ENCODE measurements at places on chromosomes 16 and 17. TPM values are rescaled to one million over a fixed set of nuclear protein-coding genes. Genes with fewer than 3 reads are reported as not detected.
A peak's percentile ranks its signal among the peaks of the same experiment; 100 is the strongest.

DNA sequence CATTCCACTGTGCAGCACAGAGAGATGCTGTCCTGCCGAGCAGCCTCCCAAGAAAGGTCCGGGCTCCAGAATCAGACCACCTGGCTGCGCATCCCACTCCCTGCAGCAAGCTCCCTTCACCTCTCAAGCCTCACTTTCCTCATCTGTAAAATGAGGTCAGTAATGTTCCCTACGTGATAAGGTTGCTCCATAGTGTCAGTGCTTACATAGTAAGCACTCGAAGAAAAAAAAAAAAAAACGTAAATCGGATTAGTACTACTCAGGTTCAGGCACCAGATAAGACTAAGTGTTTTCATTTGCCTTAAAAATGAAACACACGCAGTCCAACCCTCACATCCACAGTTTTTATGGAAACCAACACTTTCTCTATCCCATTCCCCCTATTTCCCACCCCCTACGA, 76.7 kb downstream of the CCT6B start:
- H3K27ac ChIP-seq, result no peak overlapping the region
- DNase-seq, result no peak
- no peaks in the 10 kb centered on the region for H3K4me1 ChIP-seq
- H3K27me3 ChIP-seq, result peaks cover 25% of the 10 kb centered on the region
- H3K36me3 ChIP-seq, result no peaks in the 10 kb centered on the region

The SPNS3 gene
- 1.1 TPM for total RNA-seq

GRCh38 chr17:39116224-39116623, 35.2 kb downstream of the PLXDC1 start:
- DNase-seq, result no peak
- H3K4me1 ChIP-seq, result no peaks in the 10 kb centered on the region
- H3K36me3 ChIP-seq, result no peaks in the 10 kb centered on the region
- H3K27me3 ChIP-seq, result peaks cover 1% of the 10 kb centered on the region
- H3K27ac ChIP-seq, result no peak overlapping the region

GRCh38 chr17:73118139-73118538, 25.7 kb upstream of the SLC39A11 start:
- H3K36me3 ChIP-seq, result no peaks in the 10 kb centered on the region
- no peak for DNase-seq
- H3K4me1 ChIP-seq, result no peaks in the 10 kb centered on the region
- H3K27ac ChIP-seq, result no peak overlapping the region

DNA sequence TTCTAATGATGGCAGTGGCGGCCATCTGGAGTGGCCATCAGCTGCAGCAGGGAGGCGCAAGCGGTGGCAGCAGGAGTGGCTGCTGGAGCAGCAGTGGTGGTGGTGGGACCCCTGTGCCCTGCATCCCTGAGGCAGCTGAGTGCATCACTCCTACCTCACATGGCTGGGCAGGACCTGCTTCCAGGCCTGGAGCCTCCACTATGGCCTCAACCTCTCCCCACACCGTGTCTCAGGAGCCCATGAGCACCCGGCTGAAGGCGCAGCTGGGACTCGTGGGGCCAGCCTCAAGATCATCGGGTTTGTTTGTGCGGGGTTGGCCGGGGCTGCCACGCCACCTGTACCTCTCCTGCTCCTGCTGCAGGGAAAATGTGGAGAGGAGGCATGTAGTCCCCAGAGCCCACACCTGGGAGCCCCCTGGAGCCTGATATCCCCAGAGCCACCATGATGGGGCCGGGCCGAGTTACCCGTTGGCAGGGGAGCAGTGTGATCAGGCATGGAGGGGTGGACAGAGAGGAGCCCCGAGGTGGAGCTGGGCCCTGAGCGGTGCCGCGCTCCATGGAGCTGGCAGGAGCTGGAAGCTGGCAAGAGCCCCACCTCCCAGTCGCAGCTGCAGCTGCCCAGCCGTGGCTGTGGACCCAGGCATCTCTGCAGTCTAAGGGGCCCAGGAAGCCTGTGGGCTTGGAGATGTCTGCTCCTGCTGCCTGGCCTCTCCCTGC, 16.7 kb downstream of the RHOT1 start:
- H3K4me3 ChIP-seq, result no peak overlapping the region
- no peak for DNase-seq
- no peaks in the 10 kb centered on the region for H3K4me1 ChIP-seq
- H3K27me3 ChIP-seq, result no peaks in the 10 kb centered on the region
- peaks cover 13% of the 10 kb centered on the region for H3K36me3 ChIP-seq

The PPP1R1B gene
- total RNA-seq, result not detected

DNA sequence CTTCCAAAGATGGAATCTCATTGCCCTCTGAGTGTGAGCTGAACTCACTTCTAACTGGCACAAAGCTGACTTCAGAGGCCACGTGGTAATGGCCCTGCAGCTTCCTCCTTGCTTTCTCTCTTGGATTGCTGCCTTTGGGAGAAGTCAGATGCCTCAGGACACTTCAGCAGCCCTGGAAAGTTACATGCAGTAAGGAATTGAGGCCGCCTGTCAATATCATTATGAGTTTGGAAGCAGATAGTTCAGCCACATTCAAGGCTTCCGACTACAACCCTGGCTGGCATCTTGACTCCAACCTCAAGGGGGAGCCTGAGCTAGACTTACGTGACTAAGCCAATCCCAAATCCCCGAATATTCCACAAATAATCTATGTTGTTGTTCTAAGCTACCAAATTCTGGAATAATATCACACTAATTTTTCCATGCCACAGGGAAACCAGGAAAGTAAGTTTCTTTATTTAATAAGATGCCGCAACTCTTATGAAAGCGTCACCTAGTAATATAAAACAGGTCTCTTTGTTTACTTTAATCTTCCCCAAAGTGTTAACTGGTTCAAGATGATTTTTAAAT, 13.6 kb downstream of the CEP20 start:
- H3K27ac ChIP-seq, result no peak overlapping the region
- DNase-seq, result no peak
- H3K4me1 ChIP-seq, result peaks cover 15% of the 10 kb centered on the region

- no peaks in the 10 kb centered on the region for H3K27me3 ChIP-seq
- H3K36me3 ChIP-seq, result no peaks in the 10 kb centered on the region
- peaks cover 57% of the 10 kb centered on the region for H3K4me1 ChIP-seq
- no peak overlapping the region for H3K4me3 ChIP-seq
- DNase-seq, result no peak
Measured at GRCh38 chr16:8951447-8952280, 12.0 kb downstream of the USP7 start.

GRCh38 chr16:67537270-67537635, 8.6 kb downstream of the RIPOR1 start:
- DNase-seq, result peak; percentile 52
- peaks cover 9% of the 10 kb centered on the region for H3K36me3 ChIP-seq
- peak overlapping the region; percentile 49 for H3K27ac ChIP-seq
- H3K4me3 ChIP-seq, result peak overlapping the region; percentile 83
- peaks cover 36% of the 10 kb centered on the region for H3K4me1 ChIP-seq

GRCh38 chr16:82150549-82150948, 19.5 kb downstream of the MPHOSPH6 start:
- peaks cover 39% of the 10 kb centered on the region for H3K36me3 ChIP-seq
- no peaks in the 10 kb centered on the region for H3K4me1 ChIP-seq
- H3K27ac ChIP-seq, result no peak overlapping the region
- H3K27me3 ChIP-seq, result no peaks in the 10 kb centered on the region
- DNase-seq, result no peak

DNA sequence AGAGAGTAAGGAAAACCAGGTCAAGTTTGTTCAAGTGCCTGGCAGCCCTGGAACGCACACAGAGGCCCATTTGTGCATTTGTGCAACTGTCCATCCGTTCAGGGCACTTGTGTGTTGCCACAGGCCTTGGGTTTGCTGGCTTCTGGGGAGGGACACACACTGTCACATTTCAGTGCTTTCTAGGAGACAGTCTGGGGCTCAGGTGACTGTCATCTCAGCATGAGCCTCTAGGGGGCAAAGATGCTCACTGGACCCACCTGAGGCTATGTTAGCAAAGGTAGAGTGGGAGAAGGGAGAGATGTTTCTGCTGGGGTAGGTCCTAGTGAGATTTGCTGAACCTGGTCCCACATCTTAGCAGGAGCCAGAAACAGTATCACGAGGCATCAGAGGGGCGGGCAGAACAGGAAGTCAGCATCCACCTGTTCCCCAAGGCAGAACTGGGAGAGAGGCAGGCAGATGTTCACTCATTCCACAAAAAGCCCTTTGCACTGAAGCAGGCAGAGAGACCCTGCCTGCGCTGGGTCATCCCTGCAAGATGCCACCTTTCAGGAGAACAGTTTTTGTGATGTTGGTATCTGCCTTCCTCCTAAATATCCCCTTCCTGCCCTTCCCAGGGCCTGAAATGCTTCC, 48.5 kb downstream of the RAI1 start:
- H3K27me3 ChIP-seq, result peaks cover 5% of the 10 kb centered on the region
- peaks cover 2% of the 10 kb centered on the region for H3K36me3 ChIP-seq
- H3K4me1 ChIP-seq, result peaks cover 16% of the 10 kb centered on the region
- H3K27ac ChIP-seq, result no peak overlapping the region
- no peak overlapping the region for H3K4me3 ChIP-seq
- DNase-seq, result peak; percentile 41

The ALDH3A1 gene
- total RNA-seq, result not detected

The CLEC10A gene
- not detected for total RNA-seq

DNA sequence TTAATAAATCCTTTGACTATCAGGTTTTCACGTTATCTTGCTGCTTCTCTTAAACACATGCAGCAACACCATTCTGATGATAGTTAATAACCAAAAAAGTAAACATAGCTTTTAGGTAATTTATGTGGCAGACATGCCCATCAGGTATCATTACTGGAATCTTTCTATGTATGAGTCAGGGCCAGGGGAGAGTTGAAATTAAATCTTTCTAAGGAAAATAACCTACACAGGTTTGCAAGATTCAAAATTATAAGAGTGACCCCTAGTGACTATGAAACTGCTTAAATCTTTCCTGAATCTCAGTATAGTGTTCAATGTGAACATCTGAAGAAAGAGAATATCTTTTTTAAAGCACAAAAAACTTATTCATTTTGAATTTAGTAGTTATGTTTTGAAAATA, 666.6 kb downstream of the CDH11 start:
- no peak overlapping the region for H3K27ac ChIP-seq
- H3K4me3 ChIP-seq, result no peak overlapping the region
- no peaks in the 10 kb centered on the region for H3K36me3 ChIP-seq
- H3K27me3 ChIP-seq, result no peaks in the 10 kb centered on the region
- DNase-seq, result no peak

GRCh38 chr16:86427433-86427851, 82.9 kb upstream of the FOXF1 start:
- H3K4me1 ChIP-seq, result no peaks in the 10 kb centered on the region
- H3K4me3 ChIP-seq, result no peak overlapping the region
- no peaks in the 10 kb centered on the region for H3K27me3 ChIP-seq
- no peaks in the 10 kb centered on the region for H3K36me3 ChIP-seq

DNA sequence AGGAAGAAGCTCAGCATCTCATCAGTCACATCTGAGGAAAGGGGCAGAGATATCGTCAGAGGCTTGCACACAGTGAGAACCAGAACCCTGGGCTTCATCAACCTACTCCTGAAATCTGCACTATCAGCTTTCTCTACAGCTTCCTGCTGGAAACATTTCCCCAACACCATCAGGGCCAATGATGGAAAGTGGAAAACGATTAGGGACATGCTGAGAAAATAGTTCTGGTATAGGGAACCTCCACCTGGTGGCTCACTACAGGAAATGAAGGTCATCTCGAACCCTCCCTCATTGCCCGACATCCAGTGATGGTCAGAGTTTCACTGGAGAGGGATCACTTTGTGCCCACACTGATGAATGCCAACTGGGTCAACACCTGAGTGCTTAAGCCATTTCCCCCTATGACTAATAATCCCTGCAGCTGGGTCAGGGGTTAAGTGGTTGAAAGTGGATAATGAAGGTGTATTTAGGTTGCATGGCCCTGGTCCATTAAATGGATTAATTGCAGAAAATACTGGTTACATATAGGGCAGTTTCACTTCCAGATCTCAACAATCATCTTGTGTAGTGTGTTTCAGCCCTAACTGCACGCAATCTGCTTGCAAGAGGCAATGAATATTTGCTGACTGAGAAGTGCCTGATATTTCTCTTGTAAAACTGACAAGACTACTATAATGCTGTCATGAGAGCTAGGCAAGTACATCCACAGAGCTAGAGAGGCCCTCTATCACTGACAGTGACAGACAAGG, 43.1 kb upstream of the GSG1L start:
- peaks cover 15% of the 10 kb centered on the region for H3K4me1 ChIP-seq
- no peak overlapping the region for H3K4me3 ChIP-seq
- DNase-seq, result no peak
- H3K36me3 ChIP-seq, result peaks cover 67% of the 10 kb centered on the region

- H3K27me3 ChIP-seq, result no peaks in the 10 kb centered on the region
- peak overlapping the region; percentile 86 for H3K27ac ChIP-seq
- H3K4me1 ChIP-seq, result peaks cover 36% of the 10 kb centered on the region
- DNase-seq, result peak; percentile 57
- peaks cover 26% of the 10 kb centered on the region for H3K36me3 ChIP-seq
- H3K4me3 ChIP-seq, result peak overlapping the region; percentile 100
Measured at GRCh38 chr16:24539850-24540601, 660 bp downstream of the RBBP6 start.

DNA sequence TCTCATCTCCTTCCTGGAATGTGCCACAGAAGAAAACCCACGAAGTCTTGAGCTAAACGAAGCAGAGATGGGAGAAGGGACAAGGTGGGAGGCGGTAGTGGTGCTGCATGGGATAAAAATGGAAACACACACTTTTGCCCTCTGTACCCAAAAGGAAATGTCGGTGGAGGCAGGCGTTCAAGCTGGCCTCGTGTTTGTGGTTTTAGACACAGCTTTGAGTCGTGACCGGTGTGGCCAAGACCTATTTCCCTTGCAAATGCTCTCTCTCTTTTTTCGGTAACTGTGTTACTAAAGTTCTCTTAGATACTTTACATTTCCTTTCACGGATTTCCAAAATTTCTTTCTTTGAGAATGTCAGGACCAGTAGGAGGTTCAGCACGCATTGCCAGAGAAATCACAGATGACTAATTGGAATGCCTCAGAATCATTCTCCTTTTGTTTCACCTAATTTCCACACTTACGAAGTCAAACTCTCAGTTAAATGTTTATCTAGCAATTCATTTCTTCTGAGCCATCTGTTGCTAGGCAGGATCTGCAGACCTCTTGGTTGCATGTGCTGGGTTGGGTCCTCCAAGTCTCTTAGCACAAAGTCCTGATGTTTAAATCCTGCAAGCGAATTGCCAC, 412.3 kb downstream of the MAF start:
- no peaks in the 10 kb centered on the region for H3K36me3 ChIP-seq
- H3K4me1 ChIP-seq, result no peaks in the 10 kb centered on the region

DNA sequence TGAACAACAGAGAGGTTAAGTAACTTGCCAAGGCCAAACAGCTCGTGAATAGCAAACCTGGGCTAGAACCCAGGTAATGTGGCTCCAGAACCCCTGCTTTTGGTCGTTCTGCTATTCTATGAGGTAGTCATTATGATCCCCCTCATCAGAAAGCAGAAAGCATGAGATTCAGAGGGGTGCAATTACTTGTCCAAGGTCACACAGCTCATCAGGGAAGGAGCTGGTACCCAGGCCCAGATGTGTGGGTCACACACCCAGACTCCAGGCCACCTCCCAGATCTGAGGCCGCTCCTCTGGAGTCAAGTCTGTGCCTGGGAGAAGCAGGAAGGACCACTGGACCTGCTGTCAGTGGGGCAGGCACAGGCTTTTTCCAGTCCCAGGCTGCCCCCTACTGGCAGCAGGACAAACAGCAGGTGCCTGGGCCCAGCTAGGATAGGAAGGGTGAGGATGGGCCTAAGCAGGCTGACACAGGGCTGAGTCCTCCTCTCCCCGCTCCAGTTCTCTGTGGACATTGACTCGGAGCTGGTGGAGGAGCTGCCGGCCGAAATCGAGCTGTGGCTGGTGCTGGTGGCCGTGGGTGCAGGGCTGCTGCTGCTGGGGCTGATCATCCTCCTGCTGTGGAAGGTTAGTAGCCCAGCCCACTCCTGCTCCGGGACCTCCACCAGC, 7.8 kb upstream of the PDK2 start:
- no peak overlapping the region for H3K27ac ChIP-seq
- no peaks in the 10 kb centered on the region for H3K27me3 ChIP-seq
- DNase-seq, result peak; percentile 72
- H3K36me3 ChIP-seq, result no peaks in the 10 kb centered on the region
- no peaks in the 10 kb centered on the region for H3K4me1 ChIP-seq
- H3K4me3 ChIP-seq, result no peak overlapping the region

Measured in activated T-helper 1 cell treated with anti-CD3 and anti-CD28 coated beads, Interleukin-12 subunit alpha, Interleukin-12 subunit beta, Interleukin-2, Interleukin-4 antibody, amounts not matched to agents 30 ng/mL and 10 ng/mL and 1 ng/mL, durations not matched to agents 14 hours and 24 hours and 36 hours (primary cell).